D341Med (cell line): ENCODE measurements at places on chromosomes 5 and 9.

GRCh38 chr9:126595982-126596381, 17.7 kb upstream of the LMX1B start:
- no peak for DNase-seq

DNA sequence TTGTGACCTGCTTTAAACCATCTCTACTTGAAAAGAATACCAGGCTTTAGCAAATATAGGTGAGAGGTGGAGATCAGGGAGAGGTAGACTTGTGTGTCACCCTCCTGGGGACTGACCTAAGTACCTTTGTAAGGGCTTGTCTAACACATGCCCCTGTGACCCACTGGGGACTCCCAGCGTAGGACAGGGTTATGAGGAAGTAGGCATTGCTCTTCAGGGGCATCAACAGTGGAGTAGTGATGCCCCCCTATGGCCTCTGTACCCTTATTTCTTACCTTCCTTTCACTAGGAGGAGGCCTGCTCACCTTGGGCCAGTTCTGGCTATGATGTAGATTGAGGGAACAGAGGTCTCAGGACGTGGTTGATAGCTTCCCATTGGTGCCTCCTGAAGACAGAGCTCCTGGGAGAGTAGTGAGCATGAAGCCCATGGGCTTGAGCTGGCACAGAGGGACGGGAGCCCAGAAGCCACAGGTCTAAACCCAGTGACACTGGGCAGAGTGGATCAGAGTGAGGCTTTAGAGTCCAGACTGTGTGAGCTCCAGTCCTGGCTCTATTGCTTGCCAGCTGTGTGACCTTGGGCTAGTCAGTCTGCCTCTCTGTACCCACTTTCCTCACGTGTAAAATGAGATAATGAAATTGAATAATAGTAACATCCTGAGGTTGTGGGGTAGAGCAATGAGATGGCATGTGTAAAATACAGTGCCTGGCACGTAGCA, 191.7 kb downstream of the AOPEP start:
- no peak for DNase-seq

GRCh38 chr9:106820866-106821265, 42.1 kb upstream of the ZNF462 start:
- no peak for DNase-seq

DNA sequence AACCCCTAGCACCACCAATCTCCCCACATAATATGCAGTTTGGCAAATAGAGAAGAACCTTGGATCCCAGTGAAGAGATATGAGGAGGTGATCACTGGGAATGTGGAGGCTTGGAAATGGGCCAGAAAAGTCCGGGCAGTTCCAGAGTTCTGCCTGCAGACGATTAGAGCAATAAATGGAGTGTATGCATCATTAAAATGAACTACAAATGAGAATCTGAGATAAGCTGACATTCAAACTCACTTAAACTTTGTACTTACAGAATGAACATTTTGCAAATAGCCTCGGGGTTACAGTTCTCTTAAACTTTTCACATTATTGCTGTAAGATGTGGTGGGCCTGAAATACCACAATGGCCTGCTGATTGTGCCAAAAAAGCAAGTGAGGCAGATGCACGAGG, 23.0 kb upstream of the LHFPL2 start:
- no peak for DNase-seq

DNA sequence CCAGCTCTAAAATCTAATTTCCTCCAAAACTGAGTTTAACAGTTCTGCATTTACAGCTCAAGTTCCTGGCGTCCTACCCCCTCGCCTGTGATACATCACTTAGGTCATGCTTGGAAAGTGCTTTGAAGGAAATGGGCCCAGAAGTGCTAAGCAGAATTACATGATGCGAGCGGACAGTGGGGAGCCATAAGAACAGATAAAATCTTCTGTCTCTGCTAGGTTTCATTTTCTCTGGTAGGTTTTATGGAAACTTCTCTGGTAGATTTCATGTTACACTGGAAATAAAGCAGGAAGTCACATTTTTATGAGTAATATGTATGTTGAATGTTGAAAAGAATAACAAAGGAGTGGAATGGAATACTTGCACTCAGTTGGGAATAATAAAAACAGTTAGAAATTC, 138.3 kb downstream of the ZDHHC21 start:
- no peak for DNase-seq

DNA sequence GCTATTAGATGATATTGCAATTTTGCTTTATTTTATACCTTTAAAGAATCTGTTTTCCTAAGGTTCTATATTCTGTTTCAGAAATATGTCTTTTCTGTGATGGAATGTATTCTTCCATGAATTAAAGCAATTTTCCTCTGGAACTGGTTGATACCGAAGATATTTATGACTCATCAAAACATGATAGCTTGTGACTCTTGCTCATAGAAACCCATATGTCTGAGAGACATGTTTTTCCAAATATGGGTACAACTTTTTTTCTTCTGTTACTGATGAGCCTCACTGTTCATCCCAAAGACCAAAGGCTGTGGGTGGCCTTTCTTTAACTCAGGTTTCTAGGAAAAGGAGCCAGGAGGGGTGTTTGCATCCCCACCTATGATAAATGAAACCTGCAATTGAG, 126.1 kb upstream of the PAPPA start:
- no peak for DNase-seq

DNA sequence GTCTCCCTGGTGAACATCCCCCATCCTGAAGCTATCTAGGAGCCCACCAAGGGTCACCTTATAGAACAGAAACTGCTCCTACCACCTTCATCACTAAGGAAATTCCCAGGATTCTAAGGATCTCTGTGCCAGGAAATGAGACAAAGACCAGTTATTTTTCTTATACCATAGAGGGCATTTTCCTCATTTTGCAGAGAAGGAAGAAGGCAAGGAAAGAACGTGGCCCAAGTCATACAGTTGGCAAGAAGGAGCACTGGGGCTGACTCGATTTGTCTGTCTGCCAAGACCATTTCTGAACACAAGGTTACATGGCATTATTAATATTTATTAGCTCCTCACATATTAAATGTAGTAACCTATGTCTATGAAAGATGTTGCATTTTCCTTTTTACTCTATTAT, 49.6 kb upstream of the TNFSF15 start:
- no peak for DNase-seq

- no peak for DNase-seq
Observed at GRCh38 chr5:15450473-15450872, 49.5 kb upstream of the FBXL7 start.

GRCh38 chr9:129005336-129005997, 22.7 kb downstream of the SH3GLB2 start:
- DNase-seq = no peak

GRCh38 chr9:109474170-109474569, 23.9 kb downstream of the PTPN3 start:
- DNase-seq = no peak

DNA sequence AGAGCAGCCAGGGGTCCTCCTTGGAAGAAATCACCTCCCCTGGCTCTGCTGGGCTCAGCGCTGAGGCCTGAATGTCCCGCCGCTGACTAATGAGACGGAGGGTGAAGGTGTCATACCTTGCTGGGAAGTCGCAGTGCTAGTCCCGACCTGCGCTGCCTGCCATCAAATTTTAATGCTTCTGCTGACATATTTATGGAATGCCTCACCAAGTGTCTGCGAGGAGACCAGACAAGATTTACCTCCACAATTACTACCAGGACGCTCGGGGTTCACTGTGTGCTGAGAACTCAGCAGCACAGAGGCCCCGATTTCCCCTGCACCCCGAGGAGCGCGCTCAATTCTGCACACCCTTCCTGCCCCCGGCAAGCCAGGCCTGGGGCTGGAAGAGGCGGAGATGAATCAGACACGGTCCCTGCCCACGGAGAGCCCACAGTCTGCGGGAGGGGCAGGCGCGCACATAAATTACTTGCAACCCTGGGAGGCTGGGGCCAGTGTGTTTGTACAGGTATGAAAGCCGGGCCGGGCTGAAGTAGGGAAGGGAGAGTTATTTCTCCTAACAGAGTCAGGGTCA, 175.2 kb downstream of the PAX5 start:
- no peak for DNase-seq

- DNase-seq = no peak
Observed at GRCh38 chr9:132181796-132182313, 20.0 kb downstream of the NTNG2 start.

- no peak for DNase-seq
Observed at GRCh38 chr5:104800440-104801048, 1238.0 kb upstream of the NUDT12 start.
